Activated naive CD4-positive, alpha-beta T cell treated with anti-CD3 and anti-CD28 coated beads for 36 hours (primary cell): ENCODE measurements at places on chromosomes 13 and 19. TPM values are rescaled to one million over a fixed set of nuclear protein-coding genes. Genes with fewer than 3 reads are reported as not detected.
A peak's percentile ranks its signal among the peaks of the same experiment; 100 is the strongest.

- DNase-seq = no peak
Observed at GRCh38 chr13:95154413-95154886, 146.8 kb downstream of the ABCC4 start.

GRCh38 chr19:17411801-17412200, 6.4 kb upstream of the BST2 start:
- no peak for DNase-seq

- DNase-seq = no peak
Observed at GRCh38 chr19:38503077-38503410, 69.6 kb downstream of the RYR1 start.

DNA sequence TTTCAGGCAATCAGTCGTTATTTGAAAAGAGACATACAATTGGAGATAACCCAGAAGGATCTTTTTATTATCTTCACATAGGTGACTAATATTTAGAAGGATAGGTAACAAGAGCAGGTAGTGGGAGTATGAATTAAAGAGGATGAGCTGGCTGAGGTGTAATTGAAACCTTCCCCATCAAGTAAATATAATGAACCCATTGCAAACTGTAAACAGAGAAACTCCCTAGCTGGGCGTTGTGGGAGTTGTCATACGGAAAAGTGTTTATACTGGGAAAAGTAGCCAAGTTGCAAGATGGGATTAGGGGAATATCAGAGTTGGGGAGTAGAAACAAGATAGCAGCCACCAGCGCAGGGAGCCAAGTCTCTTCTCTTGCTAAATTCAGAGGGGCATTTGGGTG, 448.4 kb downstream of the COG6 start:
- no peak for DNase-seq

- DNase-seq = peak; percentile 79
Observed at GRCh38 chr13:32650705-32651311, 64.6 kb downstream of the PDS5B start.

GRCh38 chr13:109644069-109644750, 142.2 kb downstream of the IRS2 start:
- no peak for DNase-seq

DNA sequence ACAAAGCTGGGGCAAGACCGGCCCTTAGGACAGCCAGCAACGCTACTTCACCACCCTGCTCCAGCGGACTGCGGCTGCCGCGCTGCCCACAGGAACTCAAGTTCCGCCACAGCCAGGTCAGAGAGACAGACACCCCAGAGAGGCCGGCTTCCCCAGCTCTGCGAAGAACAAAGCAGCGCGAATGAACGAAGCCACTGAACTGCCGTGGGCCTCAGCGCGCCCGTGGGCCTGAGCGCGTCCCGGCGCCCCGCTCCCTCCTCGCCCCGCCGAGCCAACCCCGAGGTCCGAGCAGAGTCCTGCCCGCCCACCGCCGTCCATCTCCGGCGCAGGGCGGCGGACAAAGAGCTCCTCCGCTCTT, 158.4 kb downstream of the RNF17 start:
- DNase-seq = peak; percentile 15

DNA sequence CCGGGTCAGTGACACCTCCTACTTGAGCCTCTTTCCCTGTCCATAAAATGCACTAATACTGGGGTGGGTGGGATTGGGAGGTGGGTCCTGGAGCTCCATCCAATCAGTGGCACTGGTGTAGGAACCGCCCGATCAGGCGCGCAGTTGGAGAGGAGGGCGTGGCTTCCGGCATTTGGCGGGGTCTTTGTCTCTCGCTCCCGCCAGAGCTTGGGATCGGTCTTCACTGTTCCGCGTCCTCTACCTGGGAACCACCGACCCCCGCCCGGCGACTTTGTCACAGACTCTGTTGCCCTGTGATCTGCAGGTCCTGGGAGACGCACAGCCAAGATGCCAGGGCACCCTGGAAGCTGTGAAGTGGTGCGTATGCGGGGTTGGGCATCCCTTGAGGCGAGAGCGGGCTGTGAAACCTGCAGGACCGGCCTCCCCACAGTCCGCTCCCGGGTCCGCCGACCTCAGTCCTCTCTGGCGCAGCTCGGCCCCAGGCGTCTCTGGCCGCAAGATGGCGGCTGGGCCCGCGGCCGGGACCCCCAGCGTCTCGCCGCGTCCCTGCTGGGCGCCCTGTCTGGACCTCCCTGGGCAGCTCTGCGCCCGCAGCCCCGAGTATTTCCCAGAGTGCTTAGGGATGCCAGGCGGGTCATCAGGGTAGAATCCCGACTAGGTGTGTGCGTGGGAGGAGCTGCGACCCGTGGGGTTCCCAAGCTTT, 41.6 kb upstream of the ZNF730 start:
- no peak for DNase-seq

GRCh38 chr13:34153428-34154180, 335.7 kb downstream of the RFC3 start:
- DNase-seq = no peak

DNA sequence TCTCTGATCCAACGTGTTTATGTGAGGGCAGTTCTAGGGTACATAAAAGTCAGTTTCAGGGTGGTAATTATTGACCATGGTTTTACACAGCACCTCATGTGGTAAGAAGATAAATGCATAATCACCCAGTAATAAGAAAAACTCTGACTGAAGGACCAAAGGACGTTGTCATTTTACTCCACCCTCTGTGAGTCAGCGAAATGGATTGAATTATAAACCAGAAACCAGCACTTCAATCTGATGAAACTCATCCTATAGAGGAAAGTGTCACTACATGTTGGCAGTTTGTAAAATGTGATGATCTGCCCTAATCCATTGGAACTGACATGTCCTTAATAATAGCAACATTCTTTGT, 406.8 kb downstream of the KLF5 start:
- DNase-seq = no peak

GRCh38 chr13:51581148-51581820, 3.0 kb upstream of the WDFY2 start:
- DNase-seq = no peak

CATSPERD gene
- not detected for total RNA-seq

SIGLEC12 gene
- total RNA-seq = not detected

SYCN gene
- total RNA-seq = not detected

IFNL1 gene
- 0.91 TPM for total RNA-seq

ZNF728 gene
- not detected for total RNA-seq

ADGRE3 gene
- not detected for total RNA-seq

LILRA2 gene
- not detected for total RNA-seq

KCNJ14 gene
- total RNA-seq = 1.7 TPM
